ENCODE measurements at places on chromosomes 16 and 17.

DNA sequence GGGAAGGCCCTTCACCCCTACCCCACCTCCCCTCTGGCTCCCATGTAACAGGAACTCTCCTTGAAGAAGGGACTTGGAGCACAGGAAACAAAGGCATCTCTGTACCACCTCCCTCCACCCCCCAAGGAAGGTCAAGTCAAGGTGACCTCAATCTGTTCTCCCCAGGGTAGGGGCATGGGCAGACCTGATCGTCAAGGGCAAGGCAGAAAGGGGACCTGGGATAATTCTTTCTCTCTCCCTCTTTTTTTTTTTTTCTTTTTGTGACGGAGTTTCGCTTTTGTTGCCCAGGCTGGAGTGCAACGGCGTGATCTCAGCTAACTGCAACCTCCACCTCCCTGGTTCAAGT, 4.3 kb upstream of the STAT5A start:
- DNase-seq = no peak

DNA sequence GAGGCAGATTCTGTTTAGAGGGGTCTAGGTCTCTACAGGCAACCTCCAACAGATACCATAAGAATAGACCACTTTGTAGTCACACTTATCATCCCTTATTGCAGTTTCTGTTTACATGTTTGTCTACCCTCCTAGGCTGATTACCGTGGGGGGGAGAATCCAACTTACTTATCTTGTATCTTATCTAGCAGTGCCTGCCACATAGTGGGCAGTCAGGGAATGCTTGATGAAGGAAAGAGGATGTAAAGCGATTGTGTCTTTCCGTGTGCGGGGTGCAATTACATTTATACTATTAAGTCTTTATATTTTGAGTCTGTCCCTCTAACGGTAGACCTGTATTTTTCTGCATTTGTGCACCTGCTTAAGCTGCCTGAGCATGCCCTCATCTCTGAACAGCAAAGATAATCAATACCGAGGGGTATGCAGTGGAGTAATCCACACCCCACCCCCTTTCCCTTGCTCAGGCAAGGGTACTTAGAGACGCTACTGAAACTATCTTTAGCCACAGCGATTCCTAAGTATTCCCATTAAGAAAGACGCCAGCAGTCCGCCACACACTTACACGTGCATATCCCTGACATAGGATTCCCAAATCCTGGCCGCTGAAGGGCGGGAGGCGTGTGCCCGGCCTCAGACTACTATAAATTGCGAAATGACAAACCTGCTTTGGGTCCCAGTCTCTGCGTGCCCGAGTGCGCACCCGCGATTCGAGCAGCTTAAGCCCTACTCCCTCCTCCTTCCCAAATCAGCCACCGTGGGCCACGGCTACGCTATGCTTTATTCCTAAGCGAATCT, 635 bp upstream of the AATF start:
- DNase-seq = no peak

- no peak for DNase-seq
Observed at GRCh38 chr17:55093353-55093752, 124.8 kb downstream of the STXBP4 start.

- no peak for DNase-seq
Observed at GRCh38 chr16:18060351-18060750, 276.2 kb downstream of the NPIPA8 start.

DNA sequence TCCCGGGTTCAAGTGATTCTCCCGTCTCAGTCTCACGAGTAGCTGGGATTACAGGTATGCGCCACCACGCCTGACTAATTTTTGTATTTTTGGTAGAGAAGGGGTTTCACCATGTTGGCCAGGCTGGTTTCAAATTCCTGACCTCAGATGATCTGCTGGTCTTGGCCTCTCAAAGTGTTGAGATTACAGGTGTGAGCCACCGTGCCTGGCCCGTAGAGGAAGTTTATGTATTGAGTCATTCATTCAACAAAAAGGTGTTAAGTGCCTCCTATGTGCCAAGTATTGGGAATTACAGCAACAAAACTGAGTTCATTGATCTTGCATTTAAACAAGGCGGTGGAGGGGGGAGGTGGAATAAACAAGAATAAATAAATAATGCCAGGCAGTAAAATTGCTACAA, 10.2 kb upstream of the CNOT1 start:
- DNase-seq = no peak

- DNase-seq = no peak
Observed at GRCh38 chr16:35391328-35391727, 1931.9 kb downstream of the TP53TG3F start.

DNA sequence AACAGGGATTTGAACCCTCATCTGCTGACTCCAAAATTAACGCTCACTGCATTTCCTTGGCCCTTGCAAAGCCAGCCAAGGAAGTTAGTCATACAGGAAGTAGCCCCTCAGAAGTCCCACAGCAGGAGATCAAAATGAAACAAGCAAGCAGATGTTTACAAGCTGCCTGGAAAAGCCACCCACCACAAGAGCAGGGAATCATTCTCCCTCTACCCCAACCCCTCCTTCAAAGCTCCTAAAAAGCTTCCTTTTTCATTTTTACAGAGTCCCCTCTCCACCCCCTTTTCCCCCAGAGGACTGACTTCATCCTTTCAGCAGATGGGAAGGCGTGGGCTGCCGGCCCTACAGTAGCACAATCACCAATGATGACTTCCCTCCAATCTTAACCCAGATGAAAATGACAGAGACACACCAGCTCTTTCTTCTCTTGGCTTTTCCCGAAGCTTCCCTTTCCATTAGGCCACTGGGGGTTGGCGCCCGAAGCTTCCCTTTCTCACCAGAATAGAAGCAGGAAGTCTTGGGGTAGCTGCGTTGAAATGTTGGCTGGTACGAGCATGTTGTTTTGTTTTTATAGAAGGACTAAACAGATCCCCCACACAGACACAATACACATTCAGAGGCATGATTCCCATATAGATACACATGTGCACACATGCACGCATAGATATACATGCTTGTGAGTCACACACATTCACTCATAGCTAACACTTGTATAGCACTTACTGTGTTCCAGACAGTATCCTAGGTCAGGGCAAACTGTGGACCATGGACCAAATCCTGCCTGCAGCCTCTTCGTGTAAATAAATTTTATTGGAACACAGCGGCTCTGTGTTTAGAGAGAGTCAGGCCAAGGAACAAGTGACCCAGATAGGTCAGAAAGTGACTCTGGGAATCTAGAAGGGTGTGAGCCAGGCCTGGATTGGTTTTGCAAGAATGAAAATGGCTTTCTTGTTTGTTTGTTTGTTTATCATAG, 17.4 kb downstream of the ITPRIPL2 start:
- no peak for DNase-seq

GRCh38 chr16:71338632-71339031, 19.9 kb upstream of the CALB2 start:
- DNase-seq = no peak

GRCh38 chr17:1229900-1230501, 40.2 kb upstream of the BHLHA9 start:
- DNase-seq = no peak

GRCh38 chr16:5070431-5071186, 1.0 kb upstream of the ALG1 start:
- no peak for DNase-seq

DNA sequence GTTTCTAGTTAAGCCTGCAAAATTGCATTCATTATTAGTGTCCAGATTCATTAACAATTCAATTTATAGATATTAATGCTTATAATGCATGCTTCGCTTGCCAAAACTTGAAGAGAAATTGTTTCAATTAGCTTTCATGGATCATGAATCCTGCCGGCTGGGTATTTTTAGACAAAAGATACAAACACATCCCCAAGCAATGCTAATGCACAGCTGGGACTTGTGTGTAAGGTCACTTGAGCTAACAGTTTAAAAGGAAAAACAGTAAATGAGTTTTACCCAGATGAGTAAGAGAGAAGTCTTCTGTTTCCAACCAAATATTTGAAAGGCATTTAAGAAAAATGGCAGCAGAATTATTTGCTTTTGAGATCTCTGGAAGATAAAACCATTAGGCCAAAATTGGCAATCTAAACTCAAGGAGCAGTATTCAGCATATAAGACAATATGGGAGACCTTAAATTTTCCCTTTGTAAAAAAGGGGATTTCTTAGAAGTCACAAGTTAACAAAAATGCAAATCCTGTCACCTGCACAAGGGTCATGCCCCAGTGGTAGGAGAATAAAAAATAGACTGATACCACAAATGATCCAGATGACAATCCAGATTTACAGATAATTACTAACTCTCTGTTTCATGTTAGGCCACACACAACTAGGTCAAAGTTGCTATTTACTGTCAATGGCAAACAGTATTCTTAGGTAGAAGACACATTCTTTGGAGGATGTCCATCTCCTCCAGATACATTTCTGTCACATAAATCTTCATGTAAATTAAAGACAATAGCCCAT, 418.4 kb upstream of the PMFBP1 start:
- DNase-seq = no peak

DNA sequence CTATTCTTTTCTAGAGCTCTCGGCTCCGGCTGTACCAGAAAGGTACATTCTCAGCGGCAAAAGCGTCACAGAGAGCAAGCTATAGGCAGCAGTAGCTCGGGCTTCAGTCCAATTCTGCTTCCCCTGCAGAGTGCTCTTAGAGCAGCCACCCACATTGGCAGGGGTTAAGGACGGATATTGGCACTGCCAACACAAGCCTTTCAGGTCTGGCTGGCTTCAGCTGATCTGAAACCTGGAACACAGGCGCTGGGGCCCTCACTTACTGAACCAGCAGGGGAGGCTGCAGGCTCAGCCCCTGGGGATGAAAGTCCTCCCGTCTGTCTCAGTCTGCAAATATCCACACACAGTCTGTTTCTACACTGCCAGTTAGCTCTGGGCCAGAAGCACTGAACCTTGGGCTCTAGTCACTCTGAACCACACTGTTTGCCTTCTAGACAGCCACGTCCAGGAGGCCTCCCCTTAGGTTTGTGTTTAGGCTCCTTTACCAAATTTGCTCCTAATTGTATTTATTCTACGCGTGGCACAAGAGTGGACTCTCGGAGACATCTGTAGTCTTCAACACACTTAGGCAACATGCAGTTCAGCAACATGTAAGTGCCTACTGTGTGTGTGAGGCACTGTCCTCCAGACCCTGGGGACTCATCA, 40.1 kb downstream of the HIC1 start:
- no peak for DNase-seq

- DNase-seq = no peak
Observed at GRCh38 chr16:15830832-15831451, 25.9 kb downstream of the MYH11 start.

DNA sequence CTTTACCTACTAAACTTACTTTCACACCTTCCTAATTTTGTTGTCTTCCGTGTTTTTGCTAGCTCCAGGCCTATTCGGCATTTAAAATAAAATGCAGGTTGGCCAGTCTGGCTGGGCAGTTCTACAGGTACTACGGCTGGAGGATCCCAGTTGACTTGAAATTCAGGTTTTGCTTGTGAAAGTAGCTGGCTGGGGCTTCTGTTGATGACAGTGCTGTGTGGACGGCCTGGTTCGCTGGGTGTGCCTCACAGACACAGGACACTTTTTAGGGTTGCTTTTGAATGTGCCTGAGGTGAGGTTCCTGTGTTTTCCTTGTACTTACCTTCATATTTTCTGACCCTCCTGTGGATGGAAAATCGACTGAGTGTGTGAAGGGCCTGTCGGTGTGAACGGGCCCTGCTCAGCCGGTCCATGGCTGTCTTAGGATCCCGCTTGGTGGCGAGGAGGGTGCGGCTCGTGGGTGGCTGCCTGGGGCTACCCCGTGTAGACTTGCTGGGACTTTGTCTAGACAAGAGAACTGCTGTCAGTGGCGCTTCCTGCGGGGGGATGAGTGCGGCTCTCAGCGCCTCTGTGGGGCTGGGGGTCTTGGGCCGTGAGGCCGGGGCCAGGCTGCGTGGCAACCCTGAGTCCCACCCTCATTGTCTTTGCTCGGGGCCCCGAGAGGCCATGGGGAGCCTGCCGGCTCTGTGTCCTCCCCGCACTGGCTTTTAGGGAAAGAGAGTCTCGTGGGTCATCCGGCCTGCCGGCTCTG, 18.7 kb upstream of the ZNF750 start:
- DNase-seq = peak; percentile 58

GRCh38 chr17:9557161-9557755, 18.4 kb downstream of the STX8 start:
- DNase-seq = no peak

DNA sequence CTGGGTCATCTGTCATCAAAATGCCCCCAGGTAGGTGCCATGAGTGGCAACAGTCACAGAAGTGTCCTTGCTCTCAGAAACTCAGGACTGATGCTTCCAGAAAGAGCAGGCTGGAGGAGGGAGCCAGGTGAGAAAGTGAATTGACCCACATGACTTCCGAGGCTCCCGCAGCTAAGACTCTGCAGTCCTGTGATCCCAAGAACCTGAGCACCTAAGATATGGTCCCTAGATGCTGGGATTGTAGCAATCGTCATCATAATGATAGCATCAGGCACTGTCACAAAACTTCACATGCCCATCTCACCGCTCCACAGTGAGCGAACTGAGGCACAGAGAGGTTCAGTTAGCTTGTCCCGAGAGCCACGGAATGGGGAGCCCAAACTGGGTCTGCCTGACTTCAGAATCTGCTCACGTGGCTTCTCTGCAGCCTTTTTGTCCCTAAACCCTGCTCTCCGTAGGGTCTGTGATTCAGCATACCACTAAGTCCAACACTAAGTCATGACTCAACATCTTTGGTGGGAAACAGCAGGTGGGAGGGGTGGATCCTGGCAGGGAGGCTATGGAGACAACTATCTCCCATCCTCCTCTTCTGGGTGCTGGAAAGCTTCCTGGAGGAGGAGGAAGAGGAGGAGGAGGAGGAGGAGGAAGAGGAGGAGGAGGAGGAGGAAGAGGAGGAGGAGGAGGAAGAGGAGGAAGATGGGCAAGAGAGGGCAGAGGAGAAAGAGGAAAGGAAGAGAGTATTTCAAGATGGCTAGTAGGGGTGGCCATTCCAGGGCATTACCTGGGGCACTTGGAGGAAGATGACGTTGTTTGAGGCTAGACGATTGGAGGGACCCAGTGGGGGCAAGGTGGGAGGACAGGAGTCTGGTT, 55.5 kb upstream of the DLX4 start:
- no peak for DNase-seq

DNA sequence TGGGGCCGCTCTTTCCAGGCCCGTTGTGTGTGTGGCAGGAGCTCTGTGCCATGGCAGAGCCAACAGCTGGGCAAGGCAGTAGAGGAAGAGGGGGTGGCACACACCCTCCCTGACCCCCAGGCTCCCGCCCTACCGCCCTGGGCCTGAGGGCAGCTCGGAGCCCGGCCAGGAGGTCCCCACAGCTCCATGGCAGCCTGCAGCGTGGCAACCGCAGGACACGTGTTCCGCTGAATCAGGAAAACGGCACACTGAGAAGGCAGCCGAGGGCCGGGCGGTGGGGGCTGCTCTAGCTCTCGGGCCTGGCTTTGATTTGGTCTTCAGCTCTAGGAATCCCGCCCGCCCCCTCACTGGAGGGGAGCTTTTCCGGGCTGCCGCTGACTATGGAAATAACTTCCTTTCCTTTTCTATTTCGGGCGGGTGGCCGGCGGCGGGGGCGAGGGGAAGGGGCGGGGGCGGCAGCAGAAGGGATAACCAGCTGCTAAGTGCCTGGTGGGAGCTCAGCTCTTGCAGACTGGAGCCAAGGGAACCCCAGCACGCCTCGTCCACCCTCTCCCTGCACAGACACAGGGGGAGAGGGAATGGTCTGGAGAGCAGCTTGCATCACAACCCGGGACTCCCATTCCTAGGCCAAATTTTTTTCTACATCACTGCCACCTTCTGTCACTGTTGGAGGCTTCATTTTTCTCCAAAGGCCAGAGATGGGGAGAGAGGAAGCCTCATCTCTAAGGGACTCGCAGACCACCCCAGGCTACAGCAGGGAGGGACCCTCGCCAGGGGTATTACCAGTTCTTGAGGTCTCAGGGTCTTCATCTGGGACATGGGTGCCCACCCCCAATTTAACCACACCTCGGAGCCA, 24.8 kb upstream of the MRPS23 start:
- peak; percentile 39 for DNase-seq
